NCI-H460 (cell line): ENCODE measurements at places on chromosomes 7 and 10. TPM values are rescaled to one million over a fixed set of nuclear protein-coding genes. Genes with fewer than 3 reads are reported as not detected.

- DNase-seq: no peak
Measured at GRCh38 chr7:35430547-35431153, 176.8 kb upstream of the TBX20 start.

DNA sequence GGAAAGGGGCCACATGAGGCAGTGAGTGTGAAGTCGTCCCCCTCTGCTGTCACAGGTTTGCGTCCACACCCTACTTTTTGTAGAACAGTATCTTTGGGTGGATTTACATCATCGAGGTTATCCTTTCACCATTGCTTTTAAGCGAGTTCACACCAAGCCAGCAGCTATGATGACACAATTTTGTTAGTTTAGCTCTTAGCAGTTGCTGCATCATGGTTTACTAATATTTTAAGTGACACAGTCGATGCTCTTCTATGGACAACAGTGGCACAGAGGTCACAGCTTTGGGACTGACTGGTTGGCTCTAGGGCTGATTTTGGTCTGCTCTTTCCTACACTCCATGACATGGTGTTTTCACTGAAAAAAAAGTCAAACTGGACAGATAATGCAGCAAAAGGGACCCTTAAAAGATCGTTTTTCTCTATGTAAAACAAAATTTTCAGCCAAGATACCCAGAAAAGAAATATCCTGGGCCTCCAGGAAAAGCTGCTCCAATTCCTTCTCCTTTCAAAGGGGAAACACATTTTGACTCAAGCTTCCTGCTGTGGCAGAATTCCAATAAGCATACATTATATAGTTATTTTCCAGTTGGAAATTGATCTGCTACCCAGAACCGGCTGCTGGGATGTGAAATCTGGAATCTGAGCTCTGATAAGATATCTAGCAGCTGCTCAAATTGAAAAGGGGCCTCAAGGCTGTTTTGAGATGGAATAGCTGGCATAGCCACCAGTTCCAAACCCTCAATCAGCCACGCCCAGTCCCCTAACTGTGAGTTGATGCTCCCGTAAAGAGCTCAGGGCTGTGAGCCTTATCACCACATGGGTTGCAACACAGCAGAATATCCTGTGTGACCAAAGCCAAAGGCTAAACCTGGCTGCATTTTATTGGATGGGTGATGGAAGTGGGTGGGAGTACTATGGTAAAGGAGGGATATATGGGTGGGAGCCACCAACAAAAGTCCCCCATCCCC, 114.2 kb downstream of the SMURF1 start:
- no peak for DNase-seq

DNA sequence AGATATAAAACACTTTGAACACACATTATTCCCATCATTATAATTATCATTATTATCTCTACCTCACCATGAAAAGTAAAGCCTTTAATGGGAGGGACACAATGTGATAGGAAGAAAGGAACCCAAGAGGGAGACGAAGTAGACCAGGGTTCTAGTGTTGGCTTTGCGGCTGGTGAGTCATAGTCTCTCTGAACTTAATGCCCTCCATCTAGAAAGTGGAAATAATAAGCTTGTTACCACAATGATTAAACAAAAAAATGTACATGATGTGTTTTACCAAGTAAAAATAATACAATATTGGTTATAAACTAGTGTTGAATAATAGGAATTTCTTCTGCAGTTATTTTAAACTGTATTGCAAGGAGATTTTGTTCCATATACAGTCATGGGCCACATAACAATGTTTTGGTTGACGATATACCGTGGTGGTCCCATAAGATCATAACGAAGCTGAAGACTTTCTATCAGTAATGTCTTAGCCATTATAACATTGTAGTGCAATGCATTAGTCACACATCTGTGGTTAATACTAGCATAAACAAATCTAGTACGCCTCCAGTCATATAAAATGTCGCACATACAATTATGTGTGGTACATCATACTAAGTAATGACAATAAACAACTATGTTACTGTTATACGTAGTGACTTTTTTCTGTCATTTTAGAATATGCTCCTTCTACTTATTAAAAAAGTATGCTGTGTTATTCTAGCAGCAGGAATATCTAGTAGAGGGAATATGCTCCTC, 450.6 kb upstream of the SORCS1 start:
- DNase-seq: peak; percentile 64

WASHC2A gene
- total RNA-seq: 21.3 and 34.6 TPM in 2 replicates

VWDE gene
- 3.1 and 4.0 TPM in 2 replicates for total RNA-seq

DNA sequence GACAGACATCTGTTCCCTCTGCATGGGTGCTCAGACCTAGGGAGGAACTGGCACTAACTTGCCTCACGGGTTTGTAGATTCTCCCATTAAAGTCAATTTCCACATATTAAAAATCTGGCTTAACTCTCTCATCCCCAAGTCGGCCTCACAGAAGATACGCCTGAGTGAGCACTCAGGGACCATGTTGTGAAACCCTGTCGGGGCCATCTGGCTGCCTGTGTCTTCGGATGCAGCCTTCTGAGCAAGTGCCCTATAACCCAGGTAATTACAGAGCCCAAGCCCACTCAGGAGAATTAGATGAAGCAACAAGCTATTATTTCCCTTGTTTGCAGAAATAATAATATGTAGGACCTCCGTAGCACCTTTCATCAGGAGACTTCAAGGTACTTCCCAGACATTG, 219.3 kb upstream of the GLI3 start:
- no peak for DNase-seq

PLXDC2 gene
- total RNA-seq: 0.06 and 0.07 TPM in 2 replicates

DNA sequence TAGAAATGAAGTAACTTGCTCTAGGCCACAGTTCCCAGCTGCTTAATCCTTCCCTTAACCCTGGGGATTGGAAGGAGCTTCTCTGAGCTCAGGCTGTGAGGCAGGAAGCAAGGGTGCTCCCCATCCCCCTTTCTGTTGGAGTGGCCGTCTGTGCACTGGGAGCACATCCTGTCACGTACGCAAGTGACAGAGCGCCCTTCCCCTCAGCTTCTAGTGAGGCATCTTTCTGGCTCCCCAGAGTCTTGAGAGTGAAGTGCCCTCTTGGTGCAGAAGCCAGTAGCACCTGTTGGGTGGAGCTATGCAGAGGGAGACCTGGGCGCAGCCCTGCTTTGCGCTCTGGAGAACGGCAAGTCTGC, 47.8 kb downstream of the SHH start:
- no peak for DNase-seq

DNA sequence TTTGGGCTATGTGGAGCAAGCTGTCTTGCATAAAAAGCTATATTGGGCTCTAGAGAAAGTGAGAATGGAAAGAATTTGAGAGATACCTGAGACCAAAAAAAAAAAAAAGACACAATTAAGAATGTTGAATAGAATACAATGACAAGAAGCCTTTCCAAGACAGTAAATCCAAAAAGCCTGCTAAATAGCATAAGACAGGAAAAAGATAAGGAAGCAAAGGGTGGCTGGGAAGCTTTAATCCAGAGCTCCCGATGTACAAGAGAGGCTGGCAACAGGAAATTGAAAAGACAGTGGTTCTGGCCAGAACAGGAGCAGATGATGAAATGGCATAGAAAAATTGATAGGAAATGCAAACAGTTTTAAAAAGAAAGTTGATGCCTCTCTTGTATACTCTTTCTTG, 174.9 kb downstream of the CACNA2D1 start:
- DNase-seq: no peak

DNA sequence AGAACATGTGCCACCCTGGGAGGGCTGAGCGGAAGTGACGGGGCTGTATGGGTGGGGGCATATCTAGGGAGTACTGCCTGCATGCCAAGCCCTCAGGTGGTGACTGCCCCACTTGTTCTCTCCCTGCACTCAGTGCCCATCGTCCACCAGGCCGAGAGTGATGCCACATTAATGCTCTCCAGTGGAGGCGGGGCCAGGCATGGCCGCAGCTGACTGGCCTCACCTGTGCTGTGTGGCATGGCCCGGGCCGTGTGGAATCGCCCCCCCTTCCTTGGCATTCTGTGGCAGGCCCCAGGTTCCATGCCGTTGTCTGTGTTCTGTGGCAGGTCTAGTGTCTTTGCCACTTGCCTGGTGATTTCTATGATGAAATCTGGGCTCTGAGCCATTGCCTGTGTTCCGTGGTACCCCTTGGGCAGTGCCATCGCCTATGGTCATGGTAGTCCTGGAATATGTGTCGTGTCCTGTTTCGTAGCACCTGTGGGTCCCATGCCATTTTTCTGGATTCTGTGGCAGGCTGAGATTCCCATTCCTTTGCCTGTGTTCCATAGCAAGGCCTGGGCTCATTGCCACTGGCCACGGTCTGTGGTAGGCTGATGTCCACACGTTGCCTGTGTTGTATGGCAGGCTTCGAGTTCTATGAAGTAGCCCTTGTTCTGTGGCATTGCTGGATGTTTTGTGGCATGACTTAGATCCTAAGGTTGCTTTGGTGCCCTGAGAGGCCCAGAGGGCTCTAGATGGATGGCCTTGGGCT, 8.9 kb downstream of the FLNC start:
- no peak for DNase-seq

DNA sequence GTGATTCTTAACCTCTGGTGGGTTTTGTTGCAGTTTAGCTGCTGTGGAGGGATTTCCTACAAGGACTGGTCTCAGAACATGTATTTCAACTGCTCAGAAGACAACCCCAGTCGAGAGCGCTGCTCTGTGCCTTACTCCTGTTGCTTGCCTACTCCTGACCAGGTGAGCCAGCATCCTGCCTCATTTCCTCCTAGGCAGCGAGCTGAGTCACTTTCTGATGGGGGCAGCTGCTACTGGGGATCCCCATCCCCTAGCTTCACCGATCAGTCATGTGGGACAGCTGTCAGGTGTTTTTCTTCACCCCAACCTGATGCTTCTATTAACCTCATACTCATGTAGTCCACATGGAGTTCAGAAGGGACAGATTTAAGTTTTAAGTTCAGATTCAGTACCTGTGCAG, 21.7 kb upstream of the SMO start:
- no peak for DNase-seq

- DNase-seq: no peak
Measured at GRCh38 chr10:33122014-33122809, 164.2 kb upstream of the ITGB1 start.

DNA sequence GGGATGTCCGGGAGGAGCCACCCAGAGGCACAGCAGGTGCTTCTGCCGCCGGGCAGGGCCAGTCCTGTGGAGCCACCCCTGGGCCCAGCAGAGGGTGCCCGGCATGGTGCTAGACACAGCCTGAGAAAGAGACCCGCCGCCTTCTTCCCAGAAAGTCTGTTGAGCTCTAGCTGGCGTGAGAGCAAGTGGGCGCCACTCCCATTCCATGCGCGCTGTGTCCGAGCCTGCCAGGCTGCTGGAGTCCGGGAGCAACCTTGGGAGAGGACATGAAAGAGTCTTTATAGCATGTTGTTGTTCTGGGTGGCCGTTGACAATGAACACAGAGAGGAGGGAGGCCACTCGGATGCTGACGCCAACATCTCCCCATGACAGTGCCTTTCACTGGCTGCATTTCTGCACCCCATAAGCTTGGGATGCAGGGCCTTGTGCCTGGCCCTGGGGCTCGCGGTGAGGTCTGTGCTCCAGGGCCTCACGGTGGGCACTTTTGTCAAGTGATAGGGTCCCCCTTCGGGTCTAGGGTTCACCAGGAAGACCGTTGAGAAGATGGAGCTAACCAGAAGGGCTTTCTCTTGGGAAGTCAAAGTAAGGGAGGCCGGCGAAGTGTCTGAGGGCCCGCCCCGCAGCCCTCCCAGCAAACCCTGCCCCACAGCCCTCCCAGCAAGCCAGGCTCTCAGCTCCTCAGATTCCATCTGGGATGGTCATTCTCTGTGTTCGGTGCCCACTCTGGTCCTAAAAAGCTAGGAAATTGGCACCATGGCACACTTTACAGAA, 47.3 kb downstream of the NKX6-2 start:
- DNase-seq: no peak

DNA sequence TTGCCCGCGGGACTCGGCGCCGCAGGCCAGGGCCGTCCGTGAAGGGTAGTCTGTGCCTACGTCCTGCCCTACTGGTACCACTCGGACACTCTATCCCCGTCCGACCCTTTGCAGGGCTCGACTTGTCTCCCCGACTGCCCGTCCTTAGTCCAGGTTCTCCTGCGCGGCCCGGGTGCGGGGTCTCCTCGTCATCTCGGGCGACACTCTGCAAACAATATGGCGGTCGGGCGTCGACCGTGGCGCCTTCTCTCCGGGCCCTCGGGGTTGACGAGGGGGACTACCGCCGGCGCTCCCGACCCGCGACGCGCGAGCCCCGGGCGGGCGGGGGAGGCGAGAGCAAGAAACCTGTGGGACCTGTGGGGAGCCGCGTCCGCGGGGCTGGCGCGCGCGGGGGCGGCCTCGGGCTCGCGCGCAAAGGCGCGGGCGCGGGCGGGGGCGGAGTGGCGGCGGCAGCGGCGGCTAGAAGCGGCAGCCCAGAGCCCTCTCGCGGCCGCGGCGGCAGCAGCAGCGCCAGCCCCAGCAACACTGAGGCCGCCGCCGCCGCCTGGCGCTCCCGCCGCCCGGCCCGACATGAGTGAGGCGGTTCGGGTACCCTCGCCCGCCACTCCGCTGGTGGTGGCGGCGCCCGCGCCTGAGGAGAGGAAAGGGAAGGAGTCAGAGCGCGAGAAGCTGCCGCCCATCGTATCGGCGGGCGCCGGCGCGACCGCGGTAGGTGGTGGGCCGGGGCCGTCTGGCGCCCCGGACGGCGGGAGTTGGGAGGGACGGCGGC, at the start of gene HECTD2:
HECTD2 (plus strand) TSS at position 476 of the 769 bp plus-strand sequence; CDS start at position 571, 95 bp downstream.
- peak; percentile 77 for DNase-seq

- DNase-seq: no peak
Measured at GRCh38 chr7:117069379-117069778, 116.1 kb downstream of the ST7 start.

DNA sequence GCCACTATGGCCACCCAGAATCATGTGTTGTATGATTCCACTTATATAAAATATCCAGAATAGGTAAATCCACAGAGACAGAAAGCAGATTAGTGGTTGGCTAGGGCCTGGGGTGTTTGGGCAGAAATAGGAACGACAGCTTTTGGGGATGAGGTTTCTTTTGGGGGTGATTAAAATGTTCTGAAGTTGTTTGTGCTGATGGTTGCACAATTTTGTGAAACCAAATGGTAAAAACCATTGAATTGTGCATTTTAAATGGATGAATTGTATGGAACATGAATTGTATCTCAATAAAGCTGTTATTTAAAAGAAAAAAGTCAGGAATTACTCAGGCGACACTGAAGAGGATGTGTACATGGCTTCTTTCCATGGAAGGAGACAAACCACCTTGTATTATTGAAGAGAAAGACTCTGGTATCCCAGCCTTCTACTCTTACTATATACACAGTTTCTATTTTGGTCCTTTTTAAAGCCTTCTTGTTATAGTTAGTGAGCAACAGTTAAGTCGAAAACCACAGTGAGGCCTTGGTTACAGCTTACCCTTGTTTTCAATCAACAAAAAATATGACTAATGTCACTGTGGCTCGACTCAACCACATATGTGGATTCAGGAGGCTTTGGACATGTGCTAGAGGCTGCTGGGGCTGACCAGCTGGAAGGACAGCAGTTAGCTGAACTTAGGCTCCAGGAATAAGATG, 57.1 kb upstream of the KMT2E start:
- DNase-seq: no peak

GRCh38 chr10:43970018-43970698, 321.5 kb upstream of the ZNF32 start:
- DNase-seq: no peak

FAM25C gene
- not detected in 2 replicates for total RNA-seq

EXOC6 gene
- total RNA-seq: 32.9 and 37.7 TPM in 2 replicates

OR2A5 gene
- not detected in 2 replicates for total RNA-seq

- no peak for DNase-seq
Measured at GRCh38 chr10:29245476-29245875, 43.4 kb upstream of the LYZL1 start.
